ENCODE measurements at places on chromosomes 5 and 9.

DNA sequence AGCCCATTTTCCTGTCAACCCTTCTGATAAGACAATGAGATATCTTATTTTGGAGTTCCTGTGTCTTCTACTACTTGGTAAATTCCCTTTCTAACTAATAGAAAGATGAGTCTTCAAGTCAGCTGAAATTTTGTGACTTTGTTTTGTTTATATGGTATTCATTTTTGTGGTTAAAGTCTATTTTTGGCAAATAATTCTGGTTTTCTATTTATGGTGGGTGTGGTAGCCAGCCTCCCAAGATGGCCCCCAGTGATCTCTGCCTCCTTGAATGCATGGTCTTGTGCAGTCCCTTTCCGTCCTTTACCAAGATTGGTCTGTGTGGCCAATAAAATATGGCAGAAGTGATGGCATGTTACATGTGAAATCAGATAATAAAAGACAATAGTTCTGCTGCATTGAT is 91.5 kb downstream of the NR3C1 start:
- DNase-seq: no peak

DNA sequence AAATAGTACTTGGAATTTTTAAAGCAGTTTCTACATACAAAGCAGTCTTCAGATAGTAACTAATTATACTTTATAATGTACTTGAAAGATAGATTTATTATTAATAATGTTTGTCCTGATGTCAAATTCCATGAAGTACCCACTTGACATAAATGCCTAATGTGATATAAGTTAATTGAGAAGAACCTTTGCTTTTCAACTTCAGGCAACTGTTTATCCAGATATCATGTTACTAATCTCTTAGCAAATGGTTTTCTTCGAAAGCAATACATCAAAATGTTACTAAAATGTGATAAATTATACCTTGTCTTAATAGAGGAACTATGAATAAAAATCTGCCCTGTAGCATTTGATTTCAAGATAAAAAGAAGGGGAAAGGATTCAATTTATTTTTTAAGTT is 146.8 kb upstream of the FBXL17 start:
- DNase-seq: no peak

DNA sequence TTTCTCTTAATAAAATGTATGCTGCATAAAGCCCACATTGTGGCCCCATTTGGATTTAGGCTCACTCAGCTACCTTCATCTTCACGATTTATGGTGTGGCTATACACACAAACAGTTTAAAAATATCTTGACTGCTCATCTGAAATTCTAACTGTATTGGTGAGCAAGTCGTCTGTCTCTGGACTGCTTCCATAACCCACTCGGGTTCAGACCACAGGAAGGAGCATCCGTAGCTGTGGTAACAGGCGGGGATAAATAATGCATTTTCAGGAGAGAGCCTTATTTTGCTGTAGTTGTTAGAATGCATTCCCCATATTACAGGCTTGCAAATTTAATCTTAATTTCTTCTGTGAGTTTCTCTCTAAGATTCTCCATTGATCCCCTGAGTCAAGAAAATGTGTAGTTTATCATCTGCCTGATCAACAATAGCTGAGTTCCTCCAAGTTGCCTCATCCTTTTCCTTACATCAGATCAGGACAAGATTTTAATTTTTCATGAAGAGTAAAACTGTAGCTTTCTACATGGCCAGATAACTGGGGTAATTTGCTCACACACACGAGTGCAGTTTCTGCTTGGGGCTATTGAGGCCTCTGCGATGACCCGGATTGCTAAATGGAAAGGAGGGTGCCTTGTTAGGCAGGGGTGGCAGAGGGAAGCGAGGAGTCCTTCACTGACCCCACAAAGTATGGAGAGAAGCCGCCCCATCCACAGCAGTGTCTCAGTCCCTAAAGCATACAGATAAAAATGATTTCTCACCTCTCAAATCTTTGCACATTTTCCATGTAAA is 133.9 kb downstream of the FSTL4 start:
- no peak for DNase-seq

- no peak for DNase-seq
These were observed at the start of gene CSF2 for GRCh38 chr5:132073231-132074013. Gene CSF2, plus strand, starts transcription at chr5:132073789. Its CDS starts 35 bp downstream, at chr5:132073824.

- no peak for DNase-seq
These were observed 522.3 kb upstream of the NUDT12 start for GRCh38 chr5:104084896-104085295.

DNA sequence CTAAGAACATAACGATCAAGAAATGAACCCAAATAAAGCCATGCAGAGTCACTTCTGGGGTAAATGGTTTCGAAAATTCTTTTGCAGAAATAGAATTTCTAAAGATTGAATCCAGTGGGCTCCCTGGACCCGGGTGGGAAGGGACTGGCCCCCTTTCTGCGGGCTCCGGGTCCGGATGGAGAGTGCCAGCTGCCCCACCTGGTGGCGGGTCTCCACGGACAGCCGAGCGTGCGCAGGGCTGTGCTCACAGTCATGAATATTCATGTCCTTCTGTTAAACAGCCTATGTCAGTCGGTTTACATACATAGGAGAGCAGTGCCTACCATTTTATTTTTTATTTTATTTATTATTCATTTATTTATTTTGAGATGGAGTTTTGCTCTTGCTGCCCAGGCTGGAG is 4.7 kb upstream of the PPP1R26 start:
- DNase-seq: no peak

DNA sequence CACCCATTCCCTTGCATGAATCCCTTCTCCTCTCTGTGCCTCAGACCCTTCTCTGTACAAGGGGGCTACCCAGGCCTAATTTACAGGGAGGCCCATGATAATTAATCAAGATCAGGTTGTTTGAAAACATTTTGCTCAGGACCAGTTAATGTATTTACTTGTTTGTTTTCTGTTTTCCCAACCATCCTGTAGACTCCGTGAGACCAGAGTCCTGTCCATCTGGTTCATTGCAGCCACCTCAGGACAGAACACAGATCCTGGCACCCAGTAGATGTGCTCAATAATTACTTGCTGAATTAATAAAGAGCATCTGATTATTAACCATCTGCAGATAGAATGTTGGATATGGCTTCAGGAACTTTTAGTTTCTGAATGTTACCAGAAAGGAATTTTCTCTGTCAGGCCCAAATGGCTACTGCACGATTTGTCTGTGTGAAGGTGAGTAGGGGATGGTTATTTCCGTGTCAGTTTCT is 27.3 kb downstream of the FOXI1 start:
- DNase-seq: no peak

DNA sequence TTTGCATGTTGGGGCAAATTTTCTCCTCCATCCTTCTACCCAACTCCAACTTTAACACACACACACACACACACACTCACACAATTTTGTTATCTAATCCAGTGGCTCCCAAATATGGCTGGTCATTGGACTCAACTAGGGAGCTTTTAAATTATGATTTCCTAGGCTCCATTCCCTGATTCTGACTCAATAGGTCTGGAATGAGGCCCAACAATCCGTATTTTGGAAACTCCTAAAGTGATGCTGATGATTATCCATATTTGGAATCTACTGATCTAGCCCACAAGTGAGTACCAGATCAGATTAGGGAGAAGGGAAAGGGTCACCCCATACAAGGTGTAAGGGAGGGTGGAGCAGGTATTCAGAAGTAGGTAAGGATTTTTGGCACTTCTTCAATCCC is 309.7 kb downstream of the TLE1 start:
- DNase-seq: no peak

DNA sequence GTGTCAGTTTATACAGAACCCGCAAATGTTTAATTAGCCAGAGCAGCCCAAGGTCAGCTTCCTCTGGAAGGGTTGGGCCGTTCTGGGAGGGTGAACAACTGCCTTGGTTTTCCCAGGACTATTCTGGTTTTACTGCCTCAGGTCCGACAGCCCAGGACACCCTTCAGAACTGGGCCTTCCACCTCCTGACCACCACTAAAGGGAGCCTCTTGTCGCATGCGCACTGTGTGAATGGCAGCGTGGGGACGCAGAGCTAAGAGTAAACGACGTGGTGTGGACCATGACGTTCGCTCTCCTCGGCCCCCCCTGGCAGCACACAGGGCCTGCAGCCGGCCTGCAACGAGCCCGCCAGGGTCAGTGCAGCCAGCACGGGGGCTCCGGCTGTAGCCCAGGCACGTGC is 214.9 kb downstream of the FANCC start:
- no peak for DNase-seq

- DNase-seq: no peak
These were observed 49.9 kb upstream of the ERBIN start for GRCh38 chr5:65876496-65876895.
